Caco-2 (cell line): ENCODE measurements at places on chromosomes 12 and 14. TPM values are rescaled to one million over a fixed set of nuclear protein-coding genes. Genes with fewer than 3 reads are reported as not detected.

SLC8A3 gene
- not detected in 2 replicates for total RNA-seq

POLE2 gene
- 29.7 and 31.4 TPM in 2 replicates for total RNA-seq

WNT1 gene
- 0.63 TPM in 1 of 2 replicates, not detected in the other for total RNA-seq

C14orf180 gene
- not detected in 2 replicates for total RNA-seq

RNU4-1 gene
- 3,380 and 3,645 TPM in 2 replicates for total RNA-seq

GRCh38 chr14:49923442-49923841 is 30.6 kb downstream of the ARF6 start:
- H3K36me3 ChIP-seq, result no peaks in the 10 kb centered on the region
- no peaks in the 10 kb centered on the region for H3K27me3 ChIP-seq
- DNase-seq, result no peak
- H3K4me3 ChIP-seq, result no peak overlapping the region
- peaks cover 15% of the 10 kb centered on the region for H3K4me1 ChIP-seq

DNA sequence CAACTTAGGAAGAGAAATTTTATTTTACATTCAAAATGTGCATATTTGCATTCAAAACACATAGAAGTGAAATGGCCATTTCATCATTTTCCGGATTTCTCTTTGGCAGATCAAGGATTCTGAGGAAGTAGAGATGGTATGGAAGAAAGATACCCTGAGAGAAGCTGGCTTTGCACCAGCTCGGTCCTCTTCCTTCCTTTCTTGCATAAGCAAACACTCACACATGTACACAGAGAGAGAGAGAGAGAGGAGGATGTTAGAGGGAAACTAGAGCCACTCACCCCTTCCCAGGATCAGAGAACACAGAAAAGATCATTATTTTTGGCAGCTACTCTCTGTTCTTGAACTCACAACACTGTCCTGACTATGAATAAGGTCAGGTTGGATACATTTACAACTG is 15.6 kb upstream of the PLEKHD1 start:
- no peaks in the 10 kb centered on the region for H3K4me1 ChIP-seq
- H3K27me3 ChIP-seq, result no peaks in the 10 kb centered on the region
- H3K27ac ChIP-seq, result no peak overlapping the region
- no peak overlapping the region for H3K4me3 ChIP-seq
- no peak for DNase-seq
- H3K36me3 ChIP-seq, result no peaks in the 10 kb centered on the region

DNA sequence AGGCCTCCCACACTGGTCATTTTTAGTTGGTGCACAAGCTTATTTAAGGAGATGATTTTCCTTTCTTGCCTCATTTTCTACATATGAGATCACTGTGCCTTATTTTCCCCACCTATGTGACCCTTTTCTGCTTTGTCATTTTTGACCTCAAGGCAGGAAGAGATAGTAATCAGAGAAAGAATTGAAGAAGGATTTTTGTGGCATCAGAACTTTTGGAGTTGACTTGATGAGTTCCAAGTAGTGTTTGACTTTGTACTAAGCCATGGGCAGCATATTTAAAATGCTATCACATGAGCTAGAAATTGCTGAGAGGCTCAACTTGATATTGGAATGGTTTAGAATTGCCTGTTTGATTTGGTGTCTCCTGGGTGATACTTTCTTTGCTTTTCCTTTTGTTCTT is 440.8 kb downstream of the AEBP2 start:
- H3K36me3 ChIP-seq, result no peaks in the 10 kb centered on the region
- no peak for DNase-seq
- no peaks in the 10 kb centered on the region for H3K4me1 ChIP-seq
- H3K4me3 ChIP-seq, result no peak overlapping the region

DNA sequence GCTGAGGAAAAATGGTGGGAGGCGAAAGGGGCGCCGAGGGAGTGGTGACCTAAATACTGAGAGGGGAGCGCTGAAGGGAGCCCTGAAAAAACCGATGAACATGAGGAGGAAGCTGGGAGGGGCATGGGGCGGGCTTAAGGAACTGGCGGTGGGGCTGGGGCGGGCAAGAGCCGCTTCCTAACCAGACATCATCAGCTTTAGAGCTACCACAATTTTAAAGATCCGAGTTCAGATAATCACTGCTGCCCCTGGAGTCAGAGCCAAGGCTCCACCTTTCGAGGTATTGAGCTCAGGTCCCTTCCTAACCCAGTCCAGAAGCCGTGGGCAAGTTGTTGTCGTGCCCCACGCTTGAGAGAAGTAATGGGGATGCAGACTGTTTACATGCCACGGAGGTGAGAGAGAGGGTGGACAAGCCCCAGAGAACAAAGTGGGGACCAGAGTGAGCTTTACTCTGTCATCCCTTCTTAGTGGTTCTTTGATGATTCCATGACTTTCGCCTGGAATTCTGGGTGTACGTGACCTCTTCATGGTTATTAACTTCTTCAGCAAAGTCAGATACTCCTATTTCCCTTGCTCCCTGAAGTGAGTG is 393 bp downstream of the ORMDL2 start:
- H3K4me1 ChIP-seq, result peaks cover 7% of the 10 kb centered on the region
- H3K36me3 ChIP-seq, result peaks cover 2% of the 10 kb centered on the region
- no peaks in the 10 kb centered on the region for H3K27me3 ChIP-seq
- H3K27ac ChIP-seq, result no peak overlapping the region
- no peak for DNase-seq

DNA sequence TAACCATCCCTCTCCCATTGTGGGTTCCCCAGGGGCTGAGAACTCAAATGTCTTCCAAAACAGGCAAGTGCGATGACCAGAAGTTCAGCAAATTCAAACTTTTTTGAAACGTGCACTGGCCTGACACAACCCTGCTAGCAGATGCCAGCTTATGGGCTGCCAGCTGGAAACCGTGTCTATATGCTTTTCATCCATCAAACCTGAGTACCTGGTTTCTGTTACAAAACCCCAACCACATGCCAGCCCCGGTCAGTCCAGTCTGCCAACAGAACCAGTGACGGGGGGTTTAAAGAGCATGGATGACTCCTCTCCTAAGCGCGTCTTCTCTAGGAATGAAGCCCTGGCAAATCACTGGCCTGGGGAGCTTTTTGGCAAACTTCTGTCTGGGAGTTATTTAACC is 189.7 kb downstream of the TTC7B start:
- no peak overlapping the region for H3K27ac ChIP-seq
- no peak overlapping the region for H3K4me3 ChIP-seq
- H3K27me3 ChIP-seq, result no peaks in the 10 kb centered on the region
- H3K4me1 ChIP-seq, result peaks cover 5% of the 10 kb centered on the region; the same call in 1 of the 2 replicates

DNA sequence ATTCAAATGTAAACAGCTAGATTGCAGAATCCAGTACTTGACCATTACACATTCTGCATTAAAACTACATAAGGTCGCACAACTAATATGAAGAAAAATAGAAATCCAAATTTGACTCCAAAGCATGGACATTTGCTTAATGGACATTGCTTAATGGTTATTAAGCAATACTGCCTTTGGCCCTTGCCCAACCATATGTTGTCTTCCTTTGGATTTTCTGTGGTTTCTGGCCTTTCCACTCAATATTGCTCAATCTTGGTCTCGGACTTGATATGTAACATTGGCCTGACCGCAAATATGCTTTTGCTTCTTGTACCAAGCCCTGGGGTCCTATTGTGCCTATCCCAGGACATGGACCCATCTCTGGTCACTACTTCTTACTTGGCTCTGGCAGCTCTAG is 67.2 kb downstream of the PTPRR start:
- no peaks in the 10 kb centered on the region for H3K4me1 ChIP-seq
- H3K27me3 ChIP-seq, result no peaks in the 10 kb centered on the region
- no peaks in the 10 kb centered on the region for H3K36me3 ChIP-seq
- H3K27ac ChIP-seq, result no peak overlapping the region
- H3K4me3 ChIP-seq, result no peak overlapping the region

DNA sequence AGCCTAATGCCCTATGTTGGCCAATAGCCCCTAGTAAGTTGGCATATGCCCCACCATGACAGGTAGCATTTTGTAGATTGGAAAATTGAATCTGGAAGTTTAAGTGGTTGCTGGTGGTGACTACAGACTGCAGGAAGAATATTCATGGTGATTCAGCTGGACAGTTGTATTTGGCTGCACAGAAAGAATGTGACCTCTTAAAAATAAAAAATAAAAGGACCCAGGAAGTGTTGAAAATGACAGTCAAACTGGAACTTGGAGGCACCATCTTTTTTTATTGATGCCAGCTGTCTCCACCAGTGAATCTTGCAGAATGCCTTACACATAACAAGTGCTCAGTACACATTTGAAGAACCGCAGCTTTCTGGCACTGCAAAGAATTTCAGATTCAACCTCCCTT is 73.9 kb downstream of the PRMT8 start:
- DNase-seq, result no peak
- no peak overlapping the region for H3K4me3 ChIP-seq
- no peaks in the 10 kb centered on the region for H3K4me1 ChIP-seq
- no peaks in the 10 kb centered on the region for H3K36me3 ChIP-seq
- no peaks in the 10 kb centered on the region for H3K27me3 ChIP-seq

GRCh38 chr12:40635141-40635731 is 57.0 kb upstream of the CNTN1 start:
- no peak overlapping the region for H3K4me3 ChIP-seq
- DNase-seq, result no peak
- no peaks in the 10 kb centered on the region for H3K4me1 ChIP-seq
- H3K36me3 ChIP-seq, result no peaks in the 10 kb centered on the region

- no peak overlapping the region for H3K27ac ChIP-seq
- peak; percentile 37 for DNase-seq
- no peaks in the 10 kb centered on the region for H3K36me3 ChIP-seq
Observed at GRCh38 chr14:28375295-28375694, 391.3 kb upstream of the FOXG1 start.

- H3K4me1 ChIP-seq, result no peaks in the 10 kb centered on the region
- DNase-seq, result no peak
- no peak overlapping the region for H3K27ac ChIP-seq
- no peaks in the 10 kb centered on the region for H3K36me3 ChIP-seq
Observed at GRCh38 chr14:33541171-33541570, 409.7 kb downstream of the EGLN3 start.
